ENCODE measurements at places on chromosomes 1 and 21.
A peak's percentile ranks its signal among the peaks of the same experiment; 100 is the strongest.

DNA sequence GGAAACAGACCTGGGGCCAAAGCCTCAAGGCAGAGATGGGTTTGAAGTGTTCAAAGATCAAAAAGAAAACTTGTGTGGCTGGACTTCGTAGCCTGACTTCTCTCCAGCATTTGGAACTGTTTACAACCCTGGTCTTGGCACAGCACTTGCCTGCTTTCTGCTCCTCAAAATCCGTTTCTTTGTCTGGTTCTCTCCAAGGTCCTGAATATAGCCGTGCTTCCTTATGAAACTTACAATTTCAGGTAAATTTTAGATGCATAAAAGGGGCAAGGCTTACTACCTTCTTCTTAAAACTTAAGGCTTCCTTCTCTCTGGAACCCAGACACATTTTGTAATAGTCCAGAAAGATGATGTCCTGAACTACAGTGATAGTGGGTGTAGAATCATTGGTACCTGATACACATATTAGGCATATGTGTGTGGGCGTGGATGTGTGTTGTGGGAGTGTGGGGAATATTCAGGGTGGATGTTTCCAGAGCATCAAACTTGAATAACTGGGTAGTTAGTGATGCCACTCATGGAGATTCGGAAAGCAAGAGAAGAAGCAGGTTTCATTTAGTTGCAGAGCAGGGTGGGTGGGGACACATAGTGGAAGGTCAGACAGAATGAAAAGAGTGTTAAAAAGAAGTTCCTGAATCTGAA, 26.4 kb upstream of the FAM78B start:
- no peak for DNase-seq

- DNase-seq = peak; percentile 28
Measured at GRCh38 chr21:45266518-45267389, 20.9 kb downstream of the POFUT2 start.

GRCh38 chr1:78743626-78744025, 94.0 kb downstream of the IFI44 start:
- no peak for DNase-seq

- no peak for DNase-seq
Measured at GRCh38 chr1:215243345-215244054, 161.0 kb downstream of the KCNK2 start.

GRCh38 chr1:66503841-66504470, 30.0 kb upstream of the SGIP1 start:
- no peak for DNase-seq

GRCh38 chr1:27915082-27915575, 19.7 kb upstream of the SMPDL3B start:
- DNase-seq = no peak

GRCh38 chr1:156118177-156118868, 3.8 kb downstream of the LMNA start:
- no peak for DNase-seq

DNA sequence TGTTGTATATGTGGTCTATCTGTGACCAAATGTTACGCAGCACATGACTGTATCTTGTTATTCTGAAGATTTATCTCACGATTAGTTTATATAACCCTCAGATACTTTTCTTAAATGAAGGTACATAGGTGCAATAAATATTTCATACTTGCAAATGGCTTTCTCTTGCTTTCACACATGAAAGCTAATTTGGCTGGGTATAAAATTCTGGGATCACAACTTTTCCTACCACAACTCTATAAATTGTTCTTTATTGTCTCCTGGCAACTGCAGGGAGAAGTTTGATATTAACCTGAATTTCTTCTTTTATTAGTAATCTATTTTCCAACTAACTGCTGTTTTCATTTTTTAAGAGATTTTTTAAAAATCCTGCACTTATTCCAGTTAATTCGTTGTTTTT, 58.9 kb downstream of the KCNK2 start:
- DNase-seq = no peak

All from stimulated activated naive CD4-positive, alpha-beta T cell treated with Interleukin-2 at 50 U/mL for 16 hours (primary cell).